ENCODE measurements at places on chromosomes 2 and 18. TPM values are rescaled to one million over a fixed set of nuclear protein-coding genes. Genes with fewer than 3 reads are reported as not detected.

DNA sequence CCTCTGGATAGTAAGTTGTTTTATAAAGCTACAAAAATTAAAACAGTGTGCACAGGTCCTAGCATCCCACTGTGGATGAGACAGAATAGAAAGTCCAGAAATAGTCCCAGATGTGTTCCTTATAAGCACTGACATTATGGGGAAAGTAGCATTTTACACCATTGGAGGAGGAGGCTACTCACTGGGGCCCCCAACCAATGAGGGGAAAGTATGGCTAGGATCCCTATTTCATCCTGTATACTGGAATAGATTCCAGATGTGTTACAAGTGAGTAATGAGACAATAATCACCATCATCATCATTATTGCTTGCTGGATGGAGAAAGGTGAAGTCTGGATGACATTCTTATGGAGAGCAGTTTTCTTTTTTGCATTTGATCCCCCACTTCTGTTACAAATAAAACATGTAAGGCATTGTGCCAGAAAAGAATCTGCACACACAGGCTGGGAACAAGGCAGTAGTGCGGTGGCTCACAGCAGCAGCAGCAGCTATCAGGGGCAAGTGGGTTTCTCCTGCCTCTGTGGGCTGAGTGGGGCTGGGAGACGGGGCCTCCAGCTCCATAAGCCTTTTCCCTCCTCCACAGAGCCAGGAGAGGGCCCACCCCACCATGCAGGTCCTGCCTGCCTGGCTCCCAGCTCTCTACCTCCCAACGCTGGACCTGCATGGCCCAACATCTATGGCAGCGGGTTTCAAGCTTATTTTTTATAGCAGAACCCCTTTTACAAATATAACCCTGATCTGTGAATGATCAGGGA is 5.0 kb downstream of the ARID5A start:
- no peak for DNase-seq

GRCh38 chr2:240269886-240270285 is 129.4 kb upstream of the OTOS start:
- DNase-seq = no peak

GRCh38 chr18:36321658-36322407 is 24.3 kb downstream of the FHOD3 start:
- no peak for DNase-seq

DNA sequence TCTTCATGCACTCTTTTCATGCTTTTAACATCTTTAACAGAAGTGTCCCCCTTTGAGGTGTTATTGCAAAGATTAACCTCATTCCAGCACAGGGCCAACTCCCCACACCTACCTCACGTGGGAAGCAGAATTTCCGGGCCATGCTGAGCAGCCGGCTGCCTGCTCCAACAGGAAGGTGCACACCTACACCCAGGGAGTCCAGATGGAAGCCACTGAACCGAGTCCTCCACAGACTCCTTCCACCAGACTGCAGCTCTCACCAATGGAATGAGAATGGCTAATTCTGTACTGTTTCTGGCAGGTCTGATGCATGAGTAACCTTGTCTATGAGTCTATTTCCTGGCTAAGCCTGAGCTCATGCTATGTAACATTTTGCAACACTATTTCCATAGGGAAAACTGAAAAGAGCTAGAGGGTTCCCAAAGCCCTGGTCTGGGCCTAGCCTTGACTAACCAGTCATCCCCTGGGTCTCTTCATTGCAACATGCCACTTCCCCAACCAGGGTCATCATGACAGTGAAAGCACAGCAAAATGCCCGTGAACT is 11.0 kb downstream of the ERFE start:
- no peak for DNase-seq

GRCh38 chr2:146784602-146785001 is 1060.2 kb upstream of the ACVR2A start:
- no peak for DNase-seq

GRCh38 chr2:119691651-119692245 is 12.7 kb downstream of the TMEM177 start:
- no peak for DNase-seq

DNA sequence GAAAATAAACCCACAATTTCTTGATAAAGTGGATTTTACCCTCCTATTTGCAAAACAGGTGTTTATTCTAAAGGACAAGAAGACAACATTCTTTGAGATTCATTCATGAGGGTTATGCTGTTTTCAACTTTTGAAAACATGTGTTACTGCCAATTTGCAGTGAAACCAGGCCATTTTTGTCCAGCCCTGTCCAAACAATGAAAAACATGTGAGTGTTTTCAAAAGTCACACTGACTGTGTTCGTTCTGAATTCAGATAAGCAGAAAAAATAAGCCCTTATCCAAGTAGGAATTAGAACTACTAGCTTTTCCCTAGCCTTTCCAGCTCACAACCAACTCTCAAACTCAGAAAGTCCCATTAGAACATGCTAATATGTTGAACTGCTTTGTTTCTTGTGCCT is 148.1 kb upstream of the PID1 start:
- no peak for DNase-seq

DNA sequence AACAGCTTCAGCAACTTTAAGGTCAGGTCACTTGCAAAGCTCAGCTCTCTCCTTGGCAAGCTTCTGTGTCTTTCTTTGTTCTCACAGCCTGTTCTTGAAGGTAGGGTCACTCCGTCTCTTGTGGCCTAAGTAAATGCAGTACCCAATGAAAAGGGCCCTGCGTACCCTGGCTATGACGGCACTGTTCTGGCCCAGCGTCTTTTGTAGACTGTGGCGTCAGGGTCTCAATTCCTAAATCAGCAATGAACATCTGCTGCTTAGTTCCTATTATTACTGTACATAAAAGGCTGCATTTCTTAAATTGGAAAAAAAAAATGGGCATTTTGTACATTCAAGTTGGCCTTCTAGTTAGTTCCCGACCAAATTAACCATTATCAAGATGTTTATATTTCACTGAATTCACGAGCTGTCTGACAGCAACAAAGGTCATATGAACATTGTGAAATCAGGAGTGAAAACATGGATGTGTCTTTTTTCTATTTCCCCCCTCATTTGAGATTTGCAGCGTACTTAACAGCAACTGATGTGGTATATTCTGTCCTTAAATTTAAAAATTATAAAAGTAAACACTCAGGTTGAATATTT is 17.0 kb upstream of the MTCL1 start:
- DNase-seq = no peak

DNA sequence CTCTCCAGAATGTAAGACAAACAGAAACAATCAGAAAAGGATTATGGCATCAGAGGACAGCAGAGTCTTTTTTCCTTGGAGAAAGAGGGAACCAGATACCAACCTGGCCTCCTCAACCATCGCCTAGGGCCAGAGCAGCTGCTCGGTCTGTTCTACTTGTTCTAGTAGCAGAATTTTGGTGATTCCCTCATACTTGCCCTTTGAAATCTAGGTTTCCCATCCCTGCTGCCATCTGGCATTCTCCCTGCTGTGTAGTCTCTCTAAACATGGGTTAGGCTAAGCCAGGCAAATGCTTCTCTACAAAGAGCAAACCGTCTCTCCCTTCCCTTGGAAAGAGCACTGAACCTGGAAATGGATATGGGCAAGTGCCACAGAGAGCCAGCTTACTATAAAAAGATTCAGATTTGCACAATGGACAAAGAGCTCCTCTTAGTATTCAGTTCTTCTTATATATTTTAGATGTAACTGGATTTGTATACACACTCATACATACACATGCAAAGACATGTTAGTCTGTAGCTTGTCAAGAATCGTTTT is 208.6 kb upstream of the ST6GAL2 start:
- no peak for DNase-seq

DNA sequence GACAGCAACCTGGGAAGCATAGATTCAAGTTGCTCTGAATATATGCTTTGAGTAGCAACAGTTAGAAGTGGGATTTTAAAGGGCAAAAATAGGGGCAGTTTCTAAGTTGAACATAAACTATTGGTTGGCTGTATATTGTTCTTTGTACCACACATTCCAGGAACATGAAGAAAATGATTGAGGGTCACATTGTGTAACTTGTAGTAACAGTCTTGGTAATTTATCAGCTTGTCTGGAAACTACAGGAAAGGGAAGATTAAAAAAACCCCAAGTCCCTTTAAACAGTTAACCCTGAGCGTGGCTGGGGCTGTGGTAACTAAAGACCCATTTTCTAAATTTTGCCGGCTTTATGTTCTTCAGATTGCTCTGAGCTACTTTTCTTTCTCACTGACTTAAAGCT is 7.4 kb downstream of the PLEKHB2 start:
- no peak for DNase-seq

- no peak for DNase-seq
These were observed 260.0 kb downstream of the FIGN start for GRCh38 chr2:163475815-163476214.

- DNase-seq = no peak
These were observed 45.0 kb upstream of the RMND5A start for GRCh38 chr2:86675104-86675503.

GRCh38 chr2:18814387-18814786 is 225.0 kb upstream of the NT5C1B start:
- no peak for DNase-seq

DNA sequence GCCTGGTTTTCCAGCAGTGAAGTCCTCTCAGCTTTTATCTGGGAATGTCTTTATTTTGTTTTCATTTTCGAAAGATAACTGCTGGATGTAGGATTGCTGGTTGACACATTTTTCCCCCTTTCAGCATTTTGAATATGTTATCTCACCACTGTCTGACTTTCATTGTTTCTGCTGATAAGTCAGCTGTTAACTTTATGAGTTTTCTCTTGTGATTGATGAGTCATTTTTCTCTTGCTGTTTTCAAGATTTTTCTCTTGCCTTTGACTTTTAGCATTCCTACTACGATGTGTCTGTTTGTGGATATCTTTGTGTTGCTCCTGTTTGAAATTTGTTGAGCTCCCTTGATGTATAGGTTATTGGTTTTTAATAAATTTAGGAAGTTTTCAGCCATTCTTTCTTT is 85.5 kb downstream of the AGPS start:
- DNase-seq = no peak

DNA sequence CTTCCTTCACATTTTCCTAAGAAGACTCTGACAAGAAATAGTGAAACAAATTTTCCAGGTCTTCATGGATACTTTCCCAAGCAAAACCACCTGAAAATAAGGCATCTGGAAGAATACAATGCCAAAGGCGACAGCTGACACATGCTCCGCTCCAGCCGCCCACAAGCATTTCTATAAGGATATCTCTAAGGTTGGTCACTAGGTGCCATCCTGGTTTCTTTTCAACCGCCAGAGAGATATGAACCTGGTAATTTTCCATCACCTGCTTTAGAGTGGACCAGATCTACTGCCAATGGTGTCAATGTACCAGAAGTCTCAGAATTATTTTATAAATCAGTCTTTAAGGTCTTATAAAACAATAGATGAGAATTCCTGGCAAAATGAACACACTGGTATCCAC is 97.2 kb downstream of the GAREM1 start:
- no peak for DNase-seq

DNA sequence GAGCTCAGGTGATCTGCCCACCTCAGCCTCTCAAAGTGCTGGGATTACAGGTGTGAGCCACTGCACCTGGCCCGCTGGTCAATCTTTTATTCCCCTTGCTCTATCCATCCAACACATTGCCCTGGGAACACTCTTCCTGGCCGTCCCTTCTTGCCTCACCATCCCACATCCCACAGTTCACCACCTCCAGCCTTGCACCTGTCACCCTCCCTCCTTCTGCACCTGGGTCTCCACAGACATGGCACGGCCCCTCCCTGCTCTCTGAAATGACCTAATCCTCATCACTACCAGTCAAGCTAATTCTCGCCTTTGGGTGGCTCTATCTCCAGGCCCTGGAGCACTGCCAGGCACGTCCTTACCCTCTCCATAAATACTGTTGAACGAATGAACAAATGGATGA is 116.9 kb upstream of the TEX51 start:
- DNase-seq = no peak

DNA sequence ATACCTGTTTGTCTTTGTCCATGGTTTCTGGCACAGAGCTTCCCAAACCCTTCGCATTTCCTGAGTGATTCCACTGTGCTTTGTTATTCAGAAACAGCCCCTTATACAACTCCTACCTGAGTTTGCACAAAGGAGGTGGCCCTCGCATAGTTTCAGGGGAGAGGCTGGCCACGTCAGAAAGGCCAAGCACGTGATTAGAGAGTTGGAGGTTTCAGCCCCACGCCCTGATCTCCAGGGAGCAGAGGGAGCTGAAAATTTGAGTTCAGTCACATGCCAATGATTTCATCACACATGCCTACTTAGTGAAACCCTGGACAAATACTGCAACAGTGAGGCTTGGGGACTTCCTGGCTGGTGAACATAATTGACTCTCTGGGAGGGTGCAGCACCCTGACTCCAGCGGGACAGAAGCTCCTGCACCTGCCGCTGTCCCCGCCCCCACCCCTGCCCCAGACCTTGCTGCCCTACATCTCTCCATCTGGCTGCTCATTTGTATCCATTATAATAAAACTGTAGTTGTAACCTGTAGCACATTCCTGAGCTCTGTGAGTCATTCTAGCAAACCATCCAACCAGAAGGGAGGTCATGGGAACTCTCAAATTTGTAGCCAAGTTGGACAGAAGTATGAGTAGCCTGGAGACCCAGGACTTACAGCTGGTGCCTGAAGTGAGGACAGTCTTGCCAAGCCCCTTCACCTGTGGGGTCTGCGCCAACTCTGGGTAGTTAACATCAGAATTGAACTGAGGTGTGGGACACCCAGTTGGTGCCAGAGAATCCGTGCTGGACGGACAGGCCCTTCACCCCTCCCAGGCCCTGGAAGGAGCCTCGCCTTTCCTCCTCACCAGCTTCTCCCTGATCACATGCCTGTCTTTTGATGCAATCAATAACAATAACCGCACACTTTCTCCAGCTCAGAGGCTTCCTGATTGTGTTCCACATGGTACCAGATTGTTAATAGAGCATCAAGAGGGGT is 224.3 kb downstream of the ANAPC1 start:
- DNase-seq = peak; percentile 50

GRCh38 chr2:125852364-125852763 is 803.6 kb upstream of the GYPC start:
- no peak for DNase-seq

DNA sequence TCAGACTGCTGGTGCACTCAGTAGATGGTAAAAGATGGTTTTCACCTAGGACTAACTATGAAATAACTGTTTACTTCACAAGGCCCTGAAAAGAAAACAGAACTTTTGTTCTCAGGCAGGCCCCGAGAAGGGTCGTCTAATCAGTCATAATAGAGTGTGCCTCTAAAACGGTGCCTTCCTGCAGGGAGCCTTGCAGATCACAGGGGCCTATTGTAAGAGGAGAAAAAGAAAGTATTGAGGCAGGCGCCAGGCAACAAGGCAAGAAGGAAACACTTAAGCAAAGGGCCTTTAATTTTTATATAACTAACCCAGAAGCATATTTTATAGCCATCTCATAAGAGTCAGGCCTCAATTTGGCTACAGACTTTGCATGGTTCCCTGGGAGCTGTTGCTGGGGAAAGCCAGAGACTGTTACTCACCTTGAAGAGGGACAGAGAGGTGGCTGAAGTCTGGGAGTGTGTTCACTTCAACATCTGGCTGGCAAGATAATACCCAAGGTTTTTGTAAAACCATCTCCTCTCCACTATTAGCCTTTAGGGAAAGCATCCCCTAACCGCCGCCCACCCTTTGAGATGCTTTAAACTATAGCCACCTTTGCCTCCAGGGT is 117.1 kb downstream of the PRPF40A start:
- DNase-seq = no peak

- DNase-seq = no peak
These were observed 10.5 kb upstream of the BBS5 start for GRCh38 chr2:169468841-169469240.

The APCDD1 gene
- 115 TPM for total RNA-seq

The LRRTM4 gene
- total RNA-seq = 0.24 TPM

The CAPG gene
- 12.3 TPM for total RNA-seq

The CD207 gene
- total RNA-seq = not detected

The TUBB8B gene
- not detected for total RNA-seq

The RIT2 gene
- not detected for total RNA-seq

The RAB6D gene
- 0.14 TPM for total RNA-seq

The NAT8 gene
- total RNA-seq = 0.62 TPM

The TRABD2A gene
- total RNA-seq = not detected

The GALNT14 gene
- total RNA-seq = not detected

All from uterus (tissue), 4 donors.